RWPE2 (cell line): ENCODE measurements at places on chromosomes 11 and 22.

DNA sequence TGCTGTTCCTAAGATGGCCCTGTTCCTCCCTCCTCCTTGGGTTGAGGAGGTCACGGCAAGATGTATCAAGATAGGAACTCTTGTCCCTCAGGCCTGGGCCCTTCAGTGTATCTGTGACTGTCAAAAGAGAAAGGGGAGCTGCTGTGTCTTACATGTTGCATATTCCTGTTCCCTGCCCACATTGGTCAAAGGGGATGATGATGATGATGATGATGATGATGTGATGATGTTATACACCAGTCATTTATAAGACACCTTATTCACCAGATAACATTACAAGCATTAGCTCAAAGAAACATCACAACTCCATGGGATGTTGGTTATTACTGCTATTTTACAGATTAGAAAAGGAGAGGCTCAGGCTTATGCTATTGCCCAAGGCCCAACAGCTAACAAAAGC lies 13.7 kb downstream of the FXYD6 start:
- DNase-seq: no peak

- DNase-seq: no peak
Observed at GRCh38 chr22:33853200-33854097, 66.8 kb downstream of the LARGE1 start.

DNA sequence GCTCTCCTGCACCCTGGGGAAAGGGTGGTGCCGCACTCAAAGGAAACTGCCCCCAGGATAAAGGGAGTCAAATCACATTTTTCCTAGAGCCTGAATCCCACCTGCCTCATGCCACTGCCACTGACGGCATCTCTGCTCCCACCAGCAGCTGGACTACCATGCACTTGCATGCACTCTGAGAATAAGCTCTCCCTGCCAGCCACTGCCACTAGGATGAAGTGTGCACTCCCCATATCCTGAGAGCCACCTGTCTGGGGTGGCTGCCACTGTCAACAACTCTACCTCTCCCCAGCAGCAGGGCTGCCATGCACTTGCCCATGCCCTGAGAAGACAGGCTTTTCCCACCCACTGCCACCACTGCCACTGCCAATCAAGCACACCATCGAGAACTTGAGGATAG lies 31.6 kb downstream of the MRGPRX4 start:
- DNase-seq: no peak

- no peak for DNase-seq
Observed at GRCh38 chr22:44423556-44424358, 74.3 kb downstream of the RTL6 start.

- no peak for DNase-seq
Observed at GRCh38 chr11:72037554-72038311, 39.0 kb downstream of the IL18BP start.

- no peak for DNase-seq
Observed at GRCh38 chr11:109845437-109845836, 247.8 kb upstream of the ZC3H12C start.

GRCh38 chr11:120517390-120517761 lies 5.8 kb downstream of the GRIK4 start:
- DNase-seq: no peak

DNA sequence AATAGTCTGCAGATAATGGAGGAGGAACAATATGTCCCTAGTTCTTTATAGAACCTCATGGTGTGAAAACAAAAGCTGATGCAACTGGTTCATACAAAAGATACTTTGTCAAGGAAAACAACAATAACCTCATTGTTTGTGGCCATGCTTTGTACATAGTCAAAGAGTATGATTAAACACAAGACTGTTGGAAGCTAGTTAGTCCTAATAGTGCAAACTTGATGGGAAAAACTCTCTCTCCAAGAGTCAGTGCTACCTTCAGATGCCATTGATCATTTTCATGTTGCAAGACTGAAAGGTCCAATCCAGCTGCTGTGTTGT lies 20.1 kb upstream of the PLAAT2 start:
- DNase-seq: no peak

DNA sequence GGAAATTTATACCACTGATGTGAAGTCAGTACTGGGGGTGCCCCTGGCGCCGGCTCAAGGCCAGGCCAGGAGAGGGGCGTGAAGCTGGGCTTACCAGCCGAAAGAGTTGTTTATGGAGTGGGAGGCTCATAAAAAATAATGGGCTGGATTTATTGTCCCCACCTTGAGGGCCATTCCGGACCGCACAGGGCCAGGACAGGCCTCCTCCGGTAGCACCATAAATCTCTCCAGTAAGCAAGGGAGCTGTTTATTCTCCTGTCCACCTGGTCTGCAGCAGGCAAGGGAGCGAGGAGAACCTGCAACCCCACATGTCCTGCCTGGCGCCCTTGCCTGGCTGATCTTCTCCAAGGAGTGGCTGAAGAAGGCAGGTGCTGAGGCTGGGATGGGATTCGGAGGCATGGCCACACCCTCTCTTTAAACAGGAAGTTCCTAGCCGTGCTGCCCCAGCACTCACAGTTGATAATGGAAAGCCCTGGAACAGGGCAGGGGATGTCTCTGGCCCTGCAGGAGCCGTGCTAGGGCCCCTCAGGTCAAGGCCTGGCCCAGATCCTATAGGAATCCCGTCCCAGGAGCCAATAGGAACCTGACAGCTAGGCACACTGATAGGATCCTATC lies 65.1 kb downstream of the SCUBE1 start:
- DNase-seq: no peak

- no peak for DNase-seq
Observed at GRCh38 chr11:69264486-69264885, 29.5 kb upstream of the MYEOV start.

GRCh38 chr11:33868647-33869461 lies 23.0 kb downstream of the LMO2 start:
- no peak for DNase-seq

- DNase-seq: no peak
Observed at GRCh38 chr22:27692243-27692642, 109.3 kb downstream of the MN1 start.

GRCh38 chr22:38423512-38424503 lies 31.2 kb downstream of the KCNJ4 start:
- no peak for DNase-seq

GRCh38 chr11:123698546-123699127 lies 42.8 kb downstream of the ZNF202 start:
- no peak for DNase-seq

DNA sequence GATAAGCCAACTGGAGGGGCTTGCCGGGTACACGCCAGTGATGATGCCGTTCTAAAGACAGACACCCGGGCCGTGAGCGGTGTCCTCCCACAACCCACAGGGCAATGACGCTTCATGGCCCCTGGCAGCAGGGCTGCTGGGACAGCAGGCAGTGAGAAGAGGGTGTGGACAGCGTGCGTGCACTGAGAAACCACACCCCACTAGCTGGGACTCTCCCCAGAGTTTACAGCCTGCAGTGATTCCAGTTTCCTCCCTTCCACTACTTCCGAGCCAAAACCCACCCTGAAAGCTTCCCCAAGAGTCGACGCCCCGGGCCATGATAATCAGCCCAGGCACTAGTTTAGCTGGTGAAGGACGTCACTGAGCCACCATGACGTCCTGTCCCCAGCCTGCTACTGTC lies 29.2 kb downstream of the CPT1A start:
- DNase-seq: no peak

DNA sequence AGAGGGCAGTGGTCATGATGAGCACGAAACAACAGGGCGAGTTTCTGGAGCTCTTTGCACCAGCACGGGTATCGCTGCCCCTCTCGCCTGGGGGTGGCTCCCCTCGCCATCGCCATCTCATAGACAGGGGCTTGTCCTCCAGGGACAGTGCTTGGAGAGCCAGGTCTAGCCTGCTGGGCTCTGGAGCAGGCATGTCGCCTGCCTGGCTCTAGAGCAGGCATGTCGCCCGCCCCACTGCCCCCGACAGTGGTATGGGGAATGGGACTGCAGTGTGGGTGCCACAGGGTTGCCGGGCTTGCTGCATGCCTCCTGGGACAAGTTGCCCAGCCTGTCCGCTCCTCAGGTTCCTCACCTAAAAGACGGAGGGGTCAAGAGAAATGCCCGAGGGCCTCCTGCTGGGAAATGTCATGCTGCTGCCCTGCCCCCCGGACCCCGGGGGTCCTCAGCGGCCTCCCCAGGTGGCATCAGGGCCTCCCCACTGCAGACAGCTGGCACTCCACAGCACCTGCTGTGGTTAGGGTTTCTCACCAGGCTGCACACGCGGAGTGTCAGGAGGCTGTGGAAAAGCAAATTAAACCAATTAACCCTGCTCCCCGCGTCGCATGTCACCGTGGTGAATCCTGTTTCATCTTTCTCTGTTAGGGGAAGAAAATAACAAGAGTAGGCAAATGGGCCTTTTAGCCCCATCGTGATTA lies 403.0 kb downstream of the TBC1D22A start:
- no peak for DNase-seq

DNA sequence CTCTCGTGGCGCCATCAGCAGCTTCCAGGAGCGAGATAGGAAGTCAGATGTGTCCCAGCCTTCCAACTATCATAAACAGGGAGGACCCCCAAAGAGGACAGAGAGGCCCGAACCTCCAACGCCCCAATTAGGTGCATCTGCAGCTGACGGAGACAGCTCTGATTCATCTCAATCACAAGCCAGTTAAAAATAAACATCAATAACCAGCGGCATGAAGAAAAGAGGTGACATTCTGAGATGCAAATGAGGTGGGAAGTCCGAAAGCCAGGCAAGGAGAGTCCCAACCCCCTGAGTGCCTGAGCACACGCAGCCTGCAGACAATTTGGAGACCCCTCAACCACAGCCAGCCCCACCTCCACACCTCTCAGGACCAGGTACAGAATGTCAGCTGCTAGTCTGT lies 28.1 kb upstream of the IGSF9B start:
- no peak for DNase-seq

GRCh38 chr11:27921472-27921871 lies 186.5 kb downstream of the KIF18A start:
- DNase-seq: no peak

- DNase-seq: no peak
Observed at GRCh38 chr22:30294830-30295229, 5.5 kb upstream of the CASTOR1 start.

GRCh38 chr11:42526426-42526825 lies 785.4 kb upstream of the API5 start:
- DNase-seq: no peak
